ENCODE measurements at places on chromosomes 2 and 18.

DNA sequence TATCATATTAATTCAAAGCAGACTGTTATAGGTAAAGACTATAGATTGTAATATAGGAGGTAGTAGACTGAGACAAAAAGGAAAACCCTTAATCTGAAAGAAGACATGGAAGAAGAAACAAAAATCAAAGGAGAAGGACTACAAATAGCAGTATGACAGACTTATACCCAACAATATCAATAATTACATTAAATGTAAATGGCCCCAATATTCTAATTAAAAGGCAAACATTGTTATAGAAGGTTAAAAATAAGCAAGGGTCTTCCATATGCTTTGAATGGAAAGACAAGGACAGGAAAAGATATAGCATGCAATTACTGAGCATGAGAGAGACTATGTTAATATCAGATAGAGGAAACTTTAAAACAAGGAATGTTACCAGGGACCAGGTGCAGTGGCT, 109.5 kb upstream of the BCL2L11 start:
- no peak for DNase-seq

DNA sequence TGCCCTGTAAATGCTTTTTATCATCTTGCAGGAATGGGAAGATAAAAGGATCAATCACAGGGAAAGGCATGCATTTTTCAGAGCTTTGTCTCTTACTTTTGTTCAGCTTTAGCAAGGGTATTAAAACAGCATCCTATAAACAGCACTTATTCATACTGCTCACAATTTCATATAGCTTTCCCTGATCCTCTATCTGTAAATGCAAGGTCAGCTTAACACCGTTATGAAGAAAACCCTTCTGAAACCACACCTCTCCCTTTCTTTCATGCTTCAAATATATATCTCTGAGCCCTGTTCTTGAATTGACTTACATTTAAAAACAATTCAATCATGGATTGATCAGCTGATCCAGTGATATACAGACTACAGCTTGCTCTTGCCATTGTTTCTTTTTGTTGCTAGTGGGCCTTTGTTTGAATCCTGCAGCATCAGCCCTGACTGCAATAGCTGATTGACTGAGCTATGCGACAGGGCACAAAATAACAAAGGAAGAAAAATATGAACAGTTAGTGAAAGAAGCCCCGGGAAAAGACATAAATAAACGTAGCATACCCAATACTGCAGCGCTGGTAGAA, 795.5 kb upstream of the CDH2 start:
- DNase-seq, result no peak

DNA sequence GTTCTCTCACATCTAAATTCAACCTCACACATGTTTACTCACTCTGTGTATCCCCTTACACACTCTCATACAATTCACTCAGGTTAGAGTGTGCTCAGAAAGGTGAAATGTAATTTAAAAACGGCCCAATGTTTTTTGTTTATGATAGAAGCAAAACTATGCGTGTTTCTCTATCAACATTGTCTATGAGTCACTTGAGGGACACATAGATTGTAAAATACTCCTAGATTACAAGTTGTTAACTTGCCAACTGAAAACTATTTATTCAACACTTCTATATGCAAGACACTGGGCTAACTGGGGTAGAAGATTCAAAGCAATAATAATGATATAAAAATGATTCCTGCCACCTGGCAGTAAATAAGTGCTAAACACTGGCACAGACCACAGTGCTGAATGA, 24.6 kb downstream of the CCDC195 start:
- DNase-seq, result no peak

- no peak for DNase-seq
Measured at GRCh38 chr2:241673797-241674725, 12.6 kb downstream of the DTYMK start.

- DNase-seq, result no peak
Measured at GRCh38 chr18:36066686-36067054, 689 bp downstream of the RPRD1A start.

GRCh38 chr2:23618794-23619530, 234.0 kb downstream of the KLHL29 start:
- no peak for DNase-seq

- no peak for DNase-seq
Measured at GRCh38 chr2:233443511-233444183, 89.4 kb downstream of the DGKD start.

GRCh38 chr2:3022841-3023372, 354.7 kb downstream of the EIPR1 start:
- no peak for DNase-seq
